ENCODE measurements at places on chromosomes 3 and 15. TPM values are rescaled to one million over a fixed set of nuclear protein-coding genes. Genes with fewer than 3 reads are reported as not detected.

DNA sequence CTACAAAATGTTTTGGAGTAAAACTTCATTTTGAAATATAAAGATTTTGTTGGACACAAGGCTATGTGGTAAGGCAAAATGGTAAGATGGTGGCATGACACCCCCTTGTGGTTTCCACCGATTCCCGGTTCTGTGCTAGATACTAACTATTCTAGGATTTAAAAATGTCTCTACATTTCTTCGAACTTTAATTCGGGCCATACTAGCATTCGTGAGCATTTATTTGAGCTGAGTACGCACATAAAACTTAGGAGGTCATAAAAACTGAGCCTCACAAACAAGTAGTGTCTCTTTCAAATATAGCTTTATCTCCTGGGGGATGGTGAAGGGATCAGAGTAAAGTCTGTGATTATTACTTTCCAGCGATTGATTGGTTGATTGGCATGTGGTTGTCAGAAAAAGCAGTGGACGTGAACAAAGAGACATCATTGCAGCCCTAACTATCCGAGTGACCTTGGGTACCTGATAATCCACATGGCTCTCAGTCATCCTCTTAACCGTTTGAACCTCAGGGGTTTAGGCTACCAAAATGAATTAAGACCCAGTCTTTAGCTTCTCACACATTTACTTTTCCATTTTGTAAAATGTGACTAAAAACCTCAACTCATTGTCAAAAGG is 1.1 kb upstream of the ZNF639 start:
- DNase-seq, result peak; percentile 78

- DNase-seq, result peak; percentile 38
Observed at GRCh38 chr3:30894521-30895251, at the start of gene GADL1. Gene GADL1 (minus strand): TSS chr3:30894661. CDS start chr3:30894614, 47 bp downstream.

Gene GOLGA8J
- not detected for total RNA-seq

DNA sequence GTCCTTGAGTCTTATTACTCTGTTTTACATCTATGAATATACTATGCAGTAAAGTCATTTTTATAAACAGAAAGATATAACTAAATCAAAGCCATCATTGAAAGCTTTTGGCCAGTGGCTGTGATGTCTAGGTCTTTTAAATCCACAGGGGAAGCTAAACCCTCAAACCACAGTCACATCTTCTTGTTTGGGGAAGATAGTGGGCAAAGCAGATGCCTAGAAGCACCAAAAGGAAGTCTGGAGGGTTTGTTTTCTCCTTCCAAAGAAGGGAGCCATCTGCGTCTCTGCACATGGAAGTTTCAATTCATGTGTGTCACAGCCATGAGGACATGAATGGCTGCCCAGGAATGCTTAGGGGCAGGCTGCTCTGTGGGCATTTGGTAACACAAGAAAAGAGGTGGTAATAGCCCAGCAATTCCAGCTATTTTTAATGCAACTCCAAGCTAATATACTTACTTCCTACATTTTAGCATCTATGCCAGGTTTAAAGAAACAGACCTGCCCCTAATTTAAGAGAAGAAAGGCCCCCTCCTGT is 322.2 kb downstream of the SLC9A9 start:
- DNase-seq, result no peak

Gene TJP1
- 122 TPM for total RNA-seq

Gene SPATA12
- 0.17 TPM for total RNA-seq

GRCh38 chr3:74001436-74001835 is 376.7 kb upstream of the PDZRN3 start:
- DNase-seq, result no peak

DNA sequence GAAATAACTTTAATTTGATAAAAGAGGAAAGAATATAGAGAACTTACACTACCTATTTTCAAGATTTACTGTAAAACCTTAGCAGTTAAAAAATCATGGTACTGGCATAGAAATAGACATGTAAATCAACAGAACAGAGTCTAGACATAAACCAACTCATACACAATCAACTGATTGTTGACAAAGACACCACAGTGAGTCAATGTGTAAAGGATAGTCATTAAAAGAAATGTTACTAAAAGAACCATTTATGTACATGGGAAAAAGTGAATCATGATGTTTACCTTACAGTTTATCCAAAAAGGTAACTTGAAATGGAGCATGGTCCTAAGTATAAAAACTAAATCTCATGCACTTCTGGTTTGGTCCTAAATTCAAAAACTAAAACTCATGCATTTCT is 847.4 kb downstream of the IGSF11 start:
- no peak for DNase-seq

Gene SLC51B
- not detected for total RNA-seq

GRCh38 chr3:186807231-186807630 is 949 bp upstream of the RFC4 start:
- DNase-seq, result peak; percentile 34

Gene GABRA5
- not detected for total RNA-seq

- DNase-seq, result peak; percentile 4
Observed at GRCh38 chr3:17795711-17796110, 53.3 kb upstream of the TBC1D5 start.

- no peak for DNase-seq
Observed at GRCh38 chr15:94182883-94183282, 48.5 kb upstream of the MCTP2 start.

Gene CAV3
- total RNA-seq, result not detected

Gene MTMR10
- 109 TPM for total RNA-seq

Gene MAP1A
- 0.34 TPM for total RNA-seq
